ENCODE measurements at places on chromosomes 7 and 10. TPM values are rescaled to one million over a fixed set of nuclear protein-coding genes. Genes with fewer than 3 reads are reported as not detected.

DNA sequence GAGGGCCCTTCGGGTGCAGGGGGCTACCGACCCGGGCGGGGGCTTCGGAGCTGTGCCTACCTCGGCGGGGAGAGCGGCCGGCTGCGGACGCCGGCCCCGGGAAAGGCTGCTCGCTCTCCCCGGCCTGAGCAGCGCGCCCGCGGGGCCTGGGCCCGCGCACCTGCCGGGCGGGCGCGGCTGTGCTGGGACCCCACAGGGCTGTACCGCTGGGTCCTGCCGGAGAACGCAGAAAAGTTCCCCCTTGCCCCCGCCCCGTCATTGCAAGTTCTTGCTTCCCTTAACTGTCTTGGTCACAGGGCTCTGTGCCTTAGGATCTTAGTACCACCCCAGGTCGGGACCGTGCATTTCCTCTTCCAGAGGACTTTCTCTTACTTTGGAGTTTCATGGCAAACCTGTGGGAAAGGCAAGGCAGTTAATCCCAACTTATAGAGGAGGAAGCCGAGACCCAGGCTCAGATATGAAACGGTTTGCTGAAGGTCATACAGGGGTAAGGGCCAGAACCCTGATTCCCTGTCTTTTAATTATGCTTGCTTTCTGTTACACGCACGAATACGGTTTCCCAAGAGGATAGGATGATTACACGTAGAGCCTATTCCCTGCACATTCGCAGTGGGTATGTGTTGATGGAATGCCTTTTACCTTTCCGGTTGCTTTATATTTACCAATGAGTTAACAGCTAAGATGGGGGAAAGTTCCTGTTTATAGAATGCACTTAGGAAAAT, 652 bp downstream of the PCGF5 start:
- DNase-seq: no peak

- DNase-seq: no peak
Observed at GRCh38 chr10:15719899-15720634, at the start of gene ITGA8. Gene ITGA8, minus strand, starts transcription at chr10:15719922. Its CDS starts 151 bp downstream, at chr10:15719771.

GRCh38 chr10:42551582-42552187, 86.7 kb downstream of the ZNF33B start:
- DNase-seq: no peak

- DNase-seq: no peak
Observed at GRCh38 chr10:29377333-29377961, 88.6 kb downstream of the LYZL1 start.

- DNase-seq: no peak
Observed at GRCh38 chr10:122279725-122280141, 8.6 kb downstream of the BTBD16 start.

- DNase-seq: no peak
Observed at GRCh38 chr7:19705663-19706062, 3.2 kb downstream of the POLR1F start.

FXYD4 gene
- polyA plus RNA-seq: not detected

GPR141 gene
- polyA plus RNA-seq: not detected
